ENCODE measurements at places on chromosomes 12 and 14.
A peak's percentile ranks its signal among the peaks of the same experiment; 100 is the strongest.

DNA sequence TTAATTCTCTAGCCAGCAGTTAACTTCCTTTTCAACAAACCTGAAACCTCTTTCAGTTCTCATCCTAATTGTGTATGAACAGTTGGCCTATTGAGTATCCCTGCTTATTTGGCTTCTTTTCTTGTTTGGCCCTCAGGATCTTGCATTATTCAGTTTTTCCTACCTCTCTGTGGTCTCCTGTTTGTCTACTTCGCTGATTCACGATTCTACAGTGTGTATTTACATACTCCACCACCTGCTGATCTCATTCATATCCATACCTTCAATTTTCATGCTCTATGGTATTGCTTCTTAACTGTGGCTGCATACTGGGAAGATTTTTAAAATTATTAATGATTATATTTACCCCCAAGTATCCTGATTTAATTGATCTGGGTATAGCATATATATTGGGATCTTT is 56.4 kb downstream of the RASSF9 start:
- no peak for DNase-seq

DNA sequence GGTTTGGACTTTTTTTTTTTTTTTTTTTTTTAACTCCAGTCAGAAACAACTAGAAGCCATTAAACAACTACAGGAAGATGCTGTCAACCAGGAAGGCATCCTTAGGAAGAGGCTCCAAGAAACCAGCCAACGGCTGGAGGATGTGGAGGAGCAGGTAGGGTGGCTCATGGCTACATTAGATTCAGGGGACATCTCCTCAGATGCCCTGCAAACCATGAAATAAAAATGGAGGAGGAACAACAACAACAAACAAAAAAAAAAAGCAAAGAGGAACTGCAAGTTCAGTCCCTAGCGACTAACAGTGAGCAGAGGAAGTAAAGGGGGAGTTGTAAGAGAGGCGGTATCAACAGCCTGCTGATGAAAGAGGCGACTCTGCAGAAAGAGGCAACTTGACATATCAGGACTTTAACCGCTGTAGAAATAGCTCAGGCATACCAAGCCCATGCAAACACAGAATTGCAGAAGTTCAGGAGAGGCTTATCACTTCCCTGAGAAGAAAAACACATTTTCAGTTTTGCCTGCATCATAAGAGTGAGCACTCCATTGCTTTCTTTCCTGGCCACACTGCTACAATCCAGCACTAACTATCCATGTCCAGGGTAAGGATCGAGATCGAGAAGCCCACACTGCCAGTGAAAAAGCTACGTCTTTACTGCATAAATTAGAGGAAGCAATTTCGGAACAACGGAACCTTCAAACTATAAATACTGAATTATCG is 103.5 kb upstream of the BCAT1 start:
- DNase-seq = no peak

- no peak for DNase-seq
These were observed 145.4 kb downstream of the TMTC2 start for GRCh38 chr12:82832096-82832495.

GRCh38 chr12:99386907-99387306 is 260.6 kb upstream of the GARIN6 start:
- DNase-seq = no peak

DNA sequence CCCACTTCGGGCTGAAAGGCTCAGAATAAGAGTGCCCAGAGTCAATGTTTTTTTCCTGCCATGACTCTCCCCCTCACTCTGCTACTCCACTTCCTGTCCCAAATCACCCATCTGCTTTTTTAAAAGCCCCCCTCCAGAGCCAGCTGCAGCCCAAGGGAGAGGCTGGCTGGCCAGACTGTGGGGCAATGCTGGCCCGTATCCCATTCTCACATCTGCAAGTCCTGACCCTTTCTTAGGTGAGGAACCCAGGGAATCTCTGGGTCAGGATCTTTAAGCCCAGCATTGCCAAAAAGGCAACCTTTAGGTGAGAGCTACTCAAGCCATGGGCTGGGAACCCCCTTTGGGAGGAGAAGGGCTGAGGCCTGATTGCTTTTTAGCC is 1.7 kb upstream of the ITGA5 start:
- no peak for DNase-seq

DNA sequence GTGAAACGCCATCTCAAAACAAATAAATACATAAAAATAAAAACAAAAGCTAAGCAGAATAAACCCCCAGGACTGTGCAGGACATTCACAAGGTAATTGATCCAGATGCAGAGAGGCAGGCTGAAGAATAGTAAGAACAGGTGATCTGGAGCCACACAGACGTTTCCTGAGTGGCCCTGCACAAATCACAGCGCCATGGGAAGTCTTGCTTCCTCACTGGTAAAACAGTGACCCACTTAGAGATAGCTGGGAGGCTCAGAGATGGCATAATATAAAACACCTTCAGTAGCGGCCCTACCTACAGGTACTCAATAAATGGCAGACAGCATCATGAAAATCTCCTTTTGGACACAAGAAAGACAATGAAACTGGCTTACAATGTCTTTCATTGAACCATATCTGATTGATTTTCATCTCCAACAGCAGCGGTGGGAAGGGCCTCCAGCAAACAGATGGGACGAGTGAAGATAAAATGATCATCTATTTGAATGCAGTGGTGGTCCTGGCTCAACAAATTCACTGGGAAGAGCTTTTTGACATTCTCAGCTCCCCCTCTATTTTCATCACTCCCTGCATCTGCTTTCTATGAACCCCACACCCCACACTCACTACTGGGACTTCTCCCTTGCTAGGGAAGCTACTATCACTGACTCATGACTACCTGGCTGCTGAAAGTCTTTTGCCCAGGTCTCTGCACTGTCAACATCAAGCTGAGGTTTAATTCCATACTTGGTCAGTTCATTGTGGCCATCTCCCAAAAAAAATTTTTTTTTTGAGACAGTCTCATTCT is 63.9 kb downstream of the FOXN3 start:
- no peak for DNase-seq

GRCh38 chr12:120831648-120832267 is 72.4 kb downstream of the SPPL3 start:
- no peak for DNase-seq

- no peak for DNase-seq
These were observed 15.4 kb upstream of the RNASE4 start for GRCh38 chr14:20668969-20669368.

DNA sequence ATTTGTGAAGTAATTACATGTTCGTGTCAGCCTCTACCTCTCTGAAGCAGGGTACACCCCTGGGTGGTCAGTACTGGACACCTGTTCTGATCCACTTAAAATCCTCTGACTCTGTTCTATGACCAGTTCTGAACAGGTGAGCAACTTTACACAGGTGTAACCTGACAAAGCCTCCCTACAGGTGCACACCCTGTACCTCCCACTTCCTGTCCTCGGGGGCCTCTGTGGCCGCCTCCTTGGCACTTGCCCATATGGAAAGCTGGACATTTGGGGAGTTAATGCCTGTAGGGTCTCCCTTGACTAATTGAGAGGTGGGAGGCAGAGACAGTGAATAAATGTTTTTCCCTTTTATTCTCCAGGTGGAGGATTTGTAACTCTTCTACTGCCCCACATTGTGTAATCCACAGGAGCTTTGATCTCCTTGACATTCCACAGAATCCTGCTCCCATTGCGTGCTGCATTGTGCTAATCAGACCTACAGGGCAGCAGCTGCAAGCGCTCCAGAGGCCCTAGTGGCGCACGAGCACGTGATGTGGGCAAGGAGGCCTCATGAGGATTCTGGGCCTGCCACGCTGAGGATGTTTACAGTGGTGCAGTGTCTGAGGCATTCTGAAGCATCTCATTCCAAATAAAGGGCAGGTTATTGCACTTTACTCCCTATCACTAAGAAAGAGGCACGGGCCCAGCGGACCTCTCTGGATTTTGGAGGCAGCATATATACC is 45.8 kb upstream of the BATF start:
- DNase-seq = no peak

GRCh38 chr12:111976860-111977259 is 36.1 kb downstream of the TMEM116 start:
- DNase-seq = no peak

GRCh38 chr12:32217354-32218310 is 111.0 kb downstream of the BICD1 start:
- DNase-seq = peak; percentile 93

- DNase-seq = no peak
These were observed 67.4 kb downstream of the ELK3 start for GRCh38 chr12:96261557-96261956.

DNA sequence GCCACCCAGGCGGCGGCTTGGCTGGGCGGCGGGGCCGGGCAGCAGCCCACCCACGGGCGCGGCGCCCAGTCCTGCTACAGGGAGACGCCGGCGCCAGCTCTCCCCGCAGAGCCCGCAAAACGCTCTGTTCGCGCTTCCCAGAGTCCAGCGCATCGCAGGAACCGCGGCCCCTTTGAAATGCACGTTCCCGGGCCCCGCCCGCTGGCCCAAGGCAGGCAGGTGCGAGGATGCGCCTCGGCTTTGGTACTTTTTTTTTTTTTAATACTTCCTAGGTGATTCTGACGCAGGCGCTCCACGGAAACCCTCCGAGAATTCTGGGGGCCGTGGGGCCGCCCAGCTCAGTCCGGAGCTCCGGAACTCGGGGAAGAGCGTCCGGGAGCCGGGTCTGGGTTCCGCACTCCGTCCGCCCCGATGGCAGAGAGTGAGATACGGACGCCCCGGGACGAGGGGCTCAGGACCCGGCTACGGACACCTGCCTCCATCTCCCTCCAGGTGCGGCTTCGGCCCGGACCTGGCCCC is 483 bp downstream of the POC1B start:
- no peak for DNase-seq

DNA sequence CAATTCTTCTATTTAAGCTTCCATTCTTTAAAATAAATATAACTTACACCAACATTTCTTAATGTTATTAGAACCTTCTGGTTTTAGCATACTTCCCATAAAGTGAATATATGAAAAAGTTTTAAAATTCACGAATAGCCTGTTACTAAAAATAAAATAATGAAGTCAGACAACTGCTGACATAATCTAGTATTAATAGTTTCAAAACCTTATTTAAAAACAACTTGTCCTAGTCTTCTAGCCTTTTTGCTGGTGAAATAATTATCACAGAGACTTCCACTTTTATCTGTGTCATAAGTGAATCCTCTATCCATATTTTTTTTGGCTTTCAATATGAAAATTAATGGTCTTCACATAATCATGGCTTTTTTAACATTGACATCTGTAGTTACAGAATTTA is 93.8 kb upstream of the MON2 start:
- no peak for DNase-seq

DNA sequence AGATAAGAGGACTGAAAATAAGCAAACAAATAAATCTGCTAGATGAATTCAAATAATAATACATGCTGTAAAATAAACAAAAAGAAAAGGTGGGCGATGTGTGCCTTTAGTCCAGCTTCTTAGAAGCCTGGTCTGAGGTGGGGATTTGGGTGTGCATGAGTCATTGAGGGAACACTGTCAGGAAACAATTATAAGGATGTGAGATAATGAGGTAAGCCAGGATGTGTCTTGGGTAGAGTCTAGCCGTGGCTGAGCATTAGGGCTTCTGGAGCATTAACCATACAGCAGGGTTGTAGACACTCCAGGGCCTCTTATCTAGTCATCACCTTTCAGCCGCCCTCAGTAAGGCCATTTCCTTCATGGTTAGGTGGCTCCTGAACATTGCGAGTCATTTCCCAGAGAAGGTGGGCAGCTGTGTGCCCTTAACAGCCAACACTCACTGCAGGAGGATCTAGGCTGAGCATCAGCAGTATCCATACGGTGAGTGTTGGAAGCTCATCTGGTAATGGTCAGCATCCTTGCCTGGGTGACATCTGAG is 405.6 kb downstream of the GLT1D1 start:
- no peak for DNase-seq

- no peak for DNase-seq
These were observed 25.3 kb downstream of the CMKLR1 start for GRCh38 chr12:108313606-108314351.

- no peak for DNase-seq
These were observed 147.4 kb upstream of the FOXN3 start for GRCh38 chr14:89564286-89564957.

GRCh38 chr12:33383503-33383902 is 56.1 kb downstream of the SYT10 start:
- DNase-seq = no peak

GRCh38 chr12:116990971-116991966 is 80.5 kb downstream of the FBXW8 start:
- DNase-seq = no peak

DNA sequence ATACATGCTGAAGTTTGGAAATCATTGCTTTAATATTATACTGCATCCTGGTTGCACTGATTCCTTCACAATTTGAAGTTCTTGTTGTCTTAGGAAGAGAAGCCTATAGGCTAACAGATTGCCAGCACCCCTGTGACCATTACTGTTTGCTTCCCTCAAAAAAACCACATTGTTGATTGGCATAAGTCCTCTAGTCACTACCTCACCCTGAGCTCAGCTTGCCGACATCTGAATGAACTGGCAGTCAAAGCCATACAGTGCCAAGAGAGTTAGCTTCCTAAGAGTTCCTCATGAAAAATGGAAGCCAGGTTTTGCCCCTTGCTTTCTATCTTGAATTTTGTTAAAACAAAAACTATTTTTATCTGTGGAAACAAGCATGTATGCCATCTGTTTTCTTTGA is 276.1 kb downstream of the SYT1 start:
- DNase-seq = no peak

DNA sequence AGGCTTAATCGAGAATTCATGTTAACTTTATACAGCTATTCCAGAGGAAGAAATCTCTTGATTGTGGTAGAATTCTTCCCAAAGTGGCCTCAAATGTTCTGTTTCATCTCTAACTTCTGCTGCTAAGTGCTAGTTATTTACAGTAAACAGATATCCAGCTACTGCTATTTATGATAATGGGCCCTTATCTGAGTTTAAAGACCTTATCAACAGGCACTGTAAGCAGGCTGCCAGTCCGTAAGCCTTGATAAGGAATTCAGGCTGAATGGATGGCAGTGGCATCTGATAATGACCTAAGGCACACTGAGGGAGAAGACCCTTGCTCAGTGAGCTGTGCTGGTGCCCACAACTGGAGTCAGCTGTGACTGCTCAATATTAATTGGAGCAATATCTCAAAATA is 59.0 kb downstream of the PAX9 start:
- no peak for DNase-seq

- peak; percentile 68 for DNase-seq
These were observed 245.9 kb downstream of the ADAMTS20 start for GRCh38 chr12:43306066-43306465.

DNA sequence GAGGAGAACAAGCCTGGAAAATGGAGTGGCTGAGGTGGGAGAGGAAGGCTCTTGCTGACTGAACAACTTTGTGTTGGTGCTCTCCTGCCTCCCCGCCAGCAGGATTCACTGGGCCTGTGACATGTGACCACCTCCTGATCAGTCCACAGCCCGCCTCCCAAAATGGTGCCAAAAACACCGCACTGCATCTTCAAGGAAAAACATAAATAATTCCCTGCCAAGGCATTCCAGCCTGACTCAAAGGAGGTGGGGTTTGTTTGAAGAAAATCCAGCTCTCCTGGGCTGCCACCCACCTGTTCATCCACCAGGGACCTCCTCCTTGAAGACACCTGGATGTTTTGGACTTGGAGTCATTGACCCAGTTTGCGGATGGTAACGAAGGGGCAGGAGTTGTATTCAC is 83.8 kb upstream of the PIWIL1 start:
- no peak for DNase-seq

GRCh38 chr14:89614009-89614691 is 197.1 kb upstream of the FOXN3 start:
- no peak for DNase-seq

- no peak for DNase-seq
These were observed 59.0 kb downstream of the FAR2 start for GRCh38 chr12:29208060-29208459.

- no peak for DNase-seq
These were observed 11.2 kb downstream of the HECTD4 start for GRCh38 chr12:112370868-112371510.
